ENCODE measurements at places on chromosomes 12 and 14. TPM values are rescaled to one million over a fixed set of nuclear protein-coding genes. Genes with fewer than 3 reads are reported as not detected.

The ZDHHC22 gene
- not detected for total RNA-seq

The KRT80 gene
- not detected for total RNA-seq

The CAPS2 gene
- 2.3 TPM for total RNA-seq

The CRIP1 gene
- total RNA-seq, result 186 TPM

Measured in activated CD4-positive, alpha-beta T cell treated with anti-CD3 and anti-CD28 coated beads for 36 hours (primary cell).